ENCODE measurements at places on chromosomes 3 and 15. TPM values are rescaled to one million over a fixed set of nuclear protein-coding genes. Genes with fewer than 3 reads are reported as not detected.

DZIP1L gene
- 2.3 TPM for total RNA-seq

RETNLB gene
- not detected for total RNA-seq

TRANK1 gene
- total RNA-seq: 12.1 TPM

CCDC39 gene
- total RNA-seq: not detected

GOLGA8J gene
- not detected for total RNA-seq

GADL1 gene
- total RNA-seq: not detected

KBTBD8 gene
- total RNA-seq: not detected

KCNMB2 gene
- total RNA-seq: not detected

GRCh38 chr15:39919748-39920509, at the start of gene GPR176:
Gene GPR176 (minus strand): TSS chr15:39920266. CDS start chr15:39920026, 240 bp downstream.
- peak; percentile 43 for DNase-seq

GRCh38 chr15:20348900-20349773, 192.5 kb downstream of the GOLGA6L6 start:
- no peak for DNase-seq

GRCh38 chr3:177127008-177127407, 70.3 kb downstream of the TBL1XR1 start:
- no peak for DNase-seq

GRCh38 chr3:19107719-19108118, 40.6 kb upstream of the KCNH8 start:
- DNase-seq: no peak

GRCh38 chr3:46252980-46253379, 10.7 kb downstream of the CCR3 start:
- no peak for DNase-seq

DNA sequence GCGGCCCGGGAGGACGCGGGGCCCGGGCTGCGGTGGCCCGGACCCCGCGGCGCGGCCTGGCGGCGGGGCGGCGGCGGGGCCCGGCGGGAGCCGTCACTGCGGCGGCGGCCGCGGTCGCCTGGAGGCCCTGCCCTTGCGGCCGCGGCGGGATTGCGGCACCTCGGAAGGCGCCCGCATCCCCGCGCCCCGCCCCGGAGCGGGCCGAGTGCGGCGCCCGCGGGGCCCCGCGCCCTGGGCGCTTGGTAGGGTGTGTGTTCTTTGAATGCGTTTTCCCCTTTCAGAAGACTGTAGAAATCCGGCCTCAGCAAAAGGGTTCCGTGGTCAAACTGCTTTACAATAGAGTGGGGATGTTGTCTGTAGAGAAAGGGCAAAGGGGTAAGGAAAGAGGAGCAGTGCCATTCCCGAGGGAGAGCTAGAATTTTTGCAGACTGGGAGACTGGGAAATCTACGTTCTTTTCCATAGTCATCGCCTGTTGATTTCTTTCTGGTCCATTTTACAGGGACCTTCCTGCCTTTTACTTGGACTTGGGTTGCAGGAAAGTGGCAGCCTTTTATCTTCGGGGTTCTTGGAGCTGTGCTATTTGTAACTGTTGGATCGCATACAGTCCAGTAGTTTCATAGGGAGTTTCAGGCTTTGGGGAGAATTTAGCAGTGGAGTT, 630 bp downstream of the SNRK start:
- DNase-seq: no peak

DNA sequence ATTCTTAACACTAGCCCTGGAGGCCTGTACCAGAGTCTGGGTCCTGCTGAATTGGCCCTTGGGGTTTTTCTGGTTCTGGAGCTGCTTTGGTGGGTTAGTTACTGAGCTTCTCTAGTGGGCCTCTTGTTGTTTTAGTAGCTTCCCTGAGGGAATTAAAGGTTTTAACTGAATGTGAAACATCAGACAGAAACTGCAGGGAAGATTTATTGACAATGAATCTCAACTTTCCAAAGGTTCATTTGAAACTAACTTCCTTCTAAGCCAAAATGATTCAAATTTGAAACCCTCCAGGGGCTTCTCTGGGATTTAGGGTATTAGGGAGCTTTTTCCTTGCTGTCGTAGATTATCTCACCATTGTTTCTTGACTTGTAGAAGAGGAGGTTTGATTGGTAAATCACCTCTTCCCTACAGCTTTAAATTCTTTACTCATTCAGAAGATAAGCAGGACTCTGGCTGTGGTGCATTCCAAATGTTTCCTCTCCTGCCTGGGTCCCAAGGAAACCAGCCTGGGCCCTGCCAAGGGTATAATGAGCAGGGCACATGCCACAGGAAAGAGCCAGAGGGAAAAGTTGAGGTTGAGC, 71.0 kb downstream of the TP63 start:
- DNase-seq: no peak

DNA sequence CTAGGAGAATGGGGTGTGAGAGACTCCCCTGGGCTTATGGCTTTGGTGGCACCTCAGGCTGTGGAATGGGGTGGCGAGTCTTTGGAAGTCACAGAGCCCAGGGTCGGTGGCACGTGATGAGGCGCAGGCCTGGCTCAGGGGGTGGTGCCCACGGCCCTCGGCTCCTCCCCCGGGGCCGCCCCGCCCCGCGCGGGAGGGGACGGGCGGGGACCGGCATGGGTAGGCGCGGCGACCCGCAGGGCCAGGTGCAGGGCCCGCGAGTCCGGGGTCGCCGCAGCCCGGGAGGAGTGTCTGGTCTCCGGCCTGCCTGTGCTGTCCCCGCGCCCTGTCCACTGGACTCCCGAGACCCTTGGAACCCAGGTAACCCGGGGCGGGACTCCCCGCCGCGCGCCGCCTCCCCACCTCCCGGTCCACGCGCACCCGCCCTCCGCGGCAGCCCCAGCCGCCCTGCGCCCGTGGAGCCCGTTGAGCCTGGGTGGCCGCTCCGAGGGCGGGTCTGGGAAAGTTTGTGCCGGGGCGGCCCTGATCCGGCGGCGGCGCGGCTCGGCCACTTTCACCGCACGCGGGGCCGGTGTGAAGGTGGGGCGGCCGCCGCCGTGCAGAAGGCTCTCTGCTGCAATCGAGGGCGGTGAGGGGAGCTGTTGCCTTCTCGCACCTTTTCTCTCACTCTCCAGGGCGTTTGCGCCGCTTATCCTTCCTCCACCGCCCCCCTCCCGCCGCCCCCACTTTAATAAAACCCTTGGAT, at the start of gene PAQR5:
TSS of gene PAQR5 (plus strand) at position 216 of the 745 bp plus-strand sequence. CDS start 61,169 bp downstream, outside the sequence.
- DNase-seq: peak; percentile 54

DNA sequence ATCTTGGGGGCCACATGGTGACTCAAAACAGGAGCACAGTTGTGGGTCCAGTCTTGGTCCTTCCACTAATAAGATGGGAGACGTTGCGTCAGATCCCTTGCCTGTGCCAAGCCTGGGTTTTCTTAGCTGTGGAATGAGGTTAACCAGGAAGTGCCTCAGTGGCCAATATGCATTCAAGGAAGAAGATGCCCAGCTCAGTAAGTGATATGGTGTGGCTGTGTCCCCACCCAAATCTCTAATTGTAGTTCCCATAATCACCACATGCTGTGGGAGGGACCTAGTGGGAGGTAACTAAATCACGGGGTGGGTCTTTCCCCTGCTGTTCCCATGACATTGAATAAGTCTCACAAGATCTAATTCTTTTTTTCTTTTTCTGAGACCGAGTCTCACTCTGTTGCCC, 6.4 kb downstream of the ALG1L2 start:
- no peak for DNase-seq

GRCh38 chr15:81282606-81282895, 41.4 kb downstream of the STARD5 start:
- DNase-seq: no peak

DNA sequence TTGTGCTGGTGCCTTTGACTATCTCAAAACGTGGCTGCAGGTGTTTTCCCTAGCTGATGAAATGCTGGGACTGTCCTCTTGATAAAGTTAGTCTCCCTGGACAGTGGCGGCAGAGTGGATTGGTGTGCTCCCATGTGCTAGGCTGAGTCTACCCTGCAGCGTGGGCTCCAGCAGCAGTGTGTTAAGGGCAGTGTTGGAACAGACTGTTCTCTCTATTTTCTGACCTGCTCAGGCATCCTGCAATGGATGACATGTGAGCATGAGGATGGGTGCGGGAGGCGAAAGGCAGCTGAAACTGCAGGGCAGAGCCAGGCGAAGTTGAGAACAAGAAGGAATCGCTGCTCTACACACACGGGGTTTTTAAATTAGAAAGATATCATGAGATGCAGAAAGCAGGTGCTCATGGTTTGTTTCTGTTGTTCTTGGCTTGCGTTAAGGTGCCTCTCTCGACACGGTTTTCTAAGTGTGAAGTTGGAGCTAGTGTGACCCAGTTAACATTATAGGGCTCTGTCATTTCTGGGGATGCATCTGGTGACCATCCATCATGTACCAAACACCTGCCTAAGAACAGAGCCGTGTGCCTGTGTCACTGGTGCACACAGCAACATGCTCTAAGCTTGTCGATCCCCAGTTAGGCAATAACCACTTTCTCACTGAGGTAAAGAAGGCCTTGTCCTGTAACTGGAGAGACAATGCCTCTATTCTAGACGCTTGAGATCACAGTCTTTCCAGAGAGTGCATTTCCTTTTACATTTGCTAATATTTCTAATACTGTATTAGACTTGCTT, 44.3 kb downstream of the SLCO3A1 start:
- no peak for DNase-seq

DNA sequence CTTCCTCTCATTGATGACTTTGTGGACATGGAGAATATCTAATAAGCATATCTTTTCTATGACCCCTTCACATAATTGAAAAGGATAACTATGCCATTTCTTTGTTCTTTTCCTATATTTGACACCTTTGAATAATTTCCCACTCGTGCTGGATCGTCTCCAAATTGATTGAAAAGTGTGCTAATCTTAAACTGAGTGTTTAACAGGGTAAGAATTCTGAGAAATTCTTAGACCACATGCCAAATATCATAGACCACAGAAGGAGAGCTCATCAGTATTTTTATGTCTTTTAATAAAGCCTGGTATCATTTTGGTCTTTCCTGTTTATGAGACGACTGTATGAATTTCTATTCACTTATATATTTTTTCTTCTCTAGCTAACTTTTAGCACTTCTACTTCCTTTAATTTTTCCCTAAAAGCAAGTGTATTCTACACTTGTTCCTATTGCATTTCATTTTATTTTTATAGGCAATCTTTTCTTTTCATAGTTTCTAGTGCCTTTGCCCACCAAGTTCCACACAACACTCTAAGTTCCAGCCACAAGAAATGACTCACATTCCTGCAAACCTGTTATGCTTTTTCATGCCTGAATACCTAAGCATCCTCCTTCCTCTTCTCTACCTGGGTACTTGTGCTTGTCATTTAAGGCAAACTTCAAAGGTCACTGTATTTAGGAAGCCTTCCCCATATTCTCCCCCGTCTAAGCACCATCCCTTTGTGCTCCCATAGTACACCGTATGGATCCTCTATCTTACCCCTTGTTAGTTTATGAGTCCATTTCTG, 30.1 kb downstream of the KBTBD8 start:
- no peak for DNase-seq

DNA sequence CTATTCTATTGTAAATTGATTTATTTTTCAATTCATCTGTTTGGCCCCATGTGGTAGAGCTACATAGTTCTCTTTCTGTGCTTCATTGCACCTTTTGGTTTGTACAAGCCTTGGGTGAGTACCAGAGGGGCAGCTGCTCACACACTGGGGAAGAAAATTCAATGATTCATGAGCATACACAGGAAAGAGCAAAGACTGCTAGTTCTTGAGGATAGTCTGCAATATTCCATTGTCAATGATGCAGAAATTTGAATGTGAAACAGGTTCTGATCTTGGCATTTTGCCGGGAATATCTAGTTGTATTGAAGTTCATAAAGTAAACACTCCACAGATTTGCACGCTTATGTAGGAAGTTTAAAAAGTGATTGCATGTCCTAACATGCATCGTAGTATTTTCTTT, 304.6 kb downstream of the NAALADL2 start:
- no peak for DNase-seq

DNA sequence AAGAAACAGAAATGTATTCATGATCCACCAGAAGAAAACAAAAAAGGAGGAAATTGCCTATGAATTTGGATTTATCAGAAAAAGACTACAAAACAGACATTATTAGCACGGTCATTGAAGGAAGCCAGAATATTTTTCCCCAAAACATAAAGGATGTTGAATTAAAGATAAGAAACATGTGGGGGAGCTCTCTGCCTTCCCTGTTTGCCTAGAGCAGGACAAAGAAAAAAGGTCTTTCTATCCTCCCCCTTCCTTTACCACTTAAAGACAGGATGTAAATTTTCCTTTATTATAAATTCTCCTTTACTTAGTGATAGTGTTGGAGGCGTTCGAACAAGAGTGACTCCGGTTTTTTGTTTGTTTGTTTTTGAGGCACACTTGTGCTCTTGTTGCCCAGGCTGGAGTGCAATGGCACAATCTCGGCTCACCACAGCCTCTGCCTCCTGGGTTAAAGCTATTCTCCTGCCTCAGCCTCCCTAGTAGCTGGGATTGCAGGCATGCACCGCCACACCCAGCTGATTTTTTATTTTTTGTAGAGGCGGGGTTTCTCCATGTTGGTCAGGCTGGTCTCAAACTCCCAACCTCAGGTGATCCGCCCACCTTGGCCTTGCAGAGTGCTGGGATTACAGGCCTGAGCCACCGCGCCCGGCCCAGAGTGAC, 14.9 kb upstream of the RPN1 start:
- DNase-seq: no peak

- DNase-seq: no peak
Measured at GRCh38 chr3:47434849-47435248, 40.9 kb downstream of the SCAP start.

- DNase-seq: no peak
Measured at GRCh38 chr3:126927846-126928245, 55.1 kb upstream of the PLXNA1 start.

DNA sequence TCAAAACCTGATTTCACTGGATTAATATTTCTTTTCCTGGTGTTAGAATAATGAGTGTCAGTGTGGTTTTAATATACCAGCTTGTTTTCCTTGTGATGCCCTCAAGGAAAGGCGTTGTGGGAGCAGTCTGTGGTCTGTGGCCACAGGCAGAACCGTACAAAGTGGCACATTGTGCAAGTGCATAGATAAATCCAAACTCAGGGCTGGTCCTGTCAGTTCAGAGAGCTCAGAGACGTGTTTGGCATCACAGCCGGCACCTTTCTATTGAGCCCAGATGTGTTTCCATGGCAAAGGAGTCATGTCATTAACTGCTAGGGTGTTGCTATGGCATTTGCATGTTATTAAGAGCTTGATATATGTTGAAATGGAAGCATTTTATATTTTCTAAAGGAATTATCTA, 289.9 kb upstream of the RASGRP1 start:
- DNase-seq: no peak

GRCh38 chr15:90095521-90095959, 6.7 kb downstream of the IDH2 start:
- DNase-seq: no peak

GRCh38 chr3:125185805-125186204, 26.7 kb downstream of the SLC12A8 start:
- no peak for DNase-seq

DNA sequence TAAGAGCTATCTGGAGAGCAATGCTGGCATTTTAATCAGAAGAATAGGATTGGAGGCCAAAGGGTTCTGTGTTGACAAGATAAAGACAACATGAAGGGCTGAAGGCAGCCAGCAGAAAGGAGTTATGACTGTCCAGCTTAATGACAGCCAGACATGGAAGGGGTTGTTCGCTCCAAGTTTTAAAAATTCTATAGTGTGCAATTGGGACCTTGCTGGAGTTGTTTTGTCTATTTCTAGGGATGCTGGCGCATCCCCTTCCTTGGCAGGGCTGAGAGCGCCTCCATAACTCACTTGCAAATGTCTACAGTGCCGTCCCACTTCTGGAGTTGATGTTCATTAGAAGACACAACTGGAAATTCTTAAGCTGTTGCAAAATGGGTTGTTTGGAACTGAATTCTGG, 200.7 kb downstream of the TLE3 start:
- DNase-seq: no peak

- DNase-seq: no peak
Measured at GRCh38 chr15:79051941-79052731, 38.4 kb downstream of the RASGRF1 start.

All from PC-9 (cell line).